Cortex of kidney (tissue), 1 donor: ENCODE measurements at places on chromosomes 2 and 18.

DNA sequence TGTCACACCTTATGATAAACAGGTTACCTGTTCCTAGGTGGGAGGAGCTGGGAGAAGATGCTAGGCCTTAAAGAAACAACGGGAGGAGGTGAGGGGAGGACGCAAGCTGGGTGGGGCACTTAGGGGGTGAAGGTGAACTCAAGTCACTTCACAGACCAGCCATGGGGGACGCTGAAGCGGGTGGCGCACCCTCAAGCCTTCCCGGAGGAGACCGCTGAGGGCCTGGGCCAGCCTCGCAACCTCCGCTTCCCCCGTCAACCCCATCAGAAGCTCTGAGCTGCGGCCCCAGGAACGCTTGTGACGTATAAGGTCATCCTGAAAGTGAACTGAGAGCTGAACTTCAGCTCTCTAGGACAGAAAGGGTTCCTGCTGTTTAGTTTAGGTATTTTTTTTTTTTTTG, 133.5 kb downstream of the MBP start:
- no peak for DNase-seq

DNA sequence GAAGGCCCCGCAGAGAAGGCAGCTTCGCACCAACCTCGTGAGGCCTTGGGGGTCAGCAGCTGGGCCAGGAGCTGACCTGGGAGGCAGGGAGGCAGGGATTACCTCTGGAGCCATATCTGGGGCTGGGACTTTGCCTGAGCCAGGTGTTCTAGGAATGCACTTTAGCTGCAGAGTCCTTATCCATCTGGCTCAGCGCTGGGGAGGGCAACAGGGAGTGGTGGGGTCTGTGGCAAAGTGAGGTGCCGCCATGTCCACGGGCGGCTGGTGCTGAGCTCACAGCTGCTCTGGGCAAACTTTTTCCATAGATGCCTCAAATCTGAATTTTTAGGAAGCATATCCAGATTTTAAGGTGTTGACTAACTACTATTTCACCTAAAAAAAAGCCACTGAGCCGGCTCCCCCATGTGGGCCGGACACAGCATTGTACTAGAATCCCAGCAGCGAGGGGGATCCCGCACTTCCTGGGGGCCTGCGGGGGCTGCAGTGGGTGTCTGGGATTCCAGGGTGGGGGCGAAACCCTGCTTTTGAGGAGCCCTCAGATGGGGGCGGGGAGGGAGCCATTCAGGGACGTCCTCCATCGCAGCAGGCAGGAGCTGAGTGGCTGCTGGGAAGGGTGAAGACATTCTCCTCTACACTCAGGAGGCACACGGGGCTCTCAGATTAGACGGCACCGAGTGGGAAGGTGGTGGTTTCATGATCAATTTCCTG, 34.6 kb downstream of the RTP5 start:
- DNase-seq = no peak

GRCh38 chr2:222477962-222478608, 53.7 kb downstream of the SGPP2 start:
- no peak for DNase-seq

DNA sequence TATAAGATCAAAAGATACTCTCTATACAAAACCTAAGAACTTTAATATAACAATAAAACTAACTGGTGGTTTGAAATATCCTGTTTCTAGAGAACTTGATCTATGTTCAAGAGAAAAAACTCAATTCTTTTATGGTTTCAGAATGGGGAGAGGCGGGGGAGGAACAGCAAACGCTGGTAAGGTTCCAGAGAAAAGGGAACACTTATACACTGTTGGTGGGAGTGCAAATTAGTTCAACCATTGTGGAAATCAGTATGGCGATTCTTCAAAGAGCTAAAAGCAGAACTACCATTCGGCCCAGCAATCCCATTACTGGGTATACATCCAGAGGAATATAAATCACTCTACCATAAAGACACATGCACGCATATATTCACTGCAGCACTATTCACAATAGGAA, 17.2 kb downstream of the FAM98A start:
- DNase-seq = no peak

GRCh38 chr2:58922245-58922644, 681.1 kb upstream of the FANCL start:
- DNase-seq = no peak

GRCh38 chr2:183811281-183811680, 687.0 kb downstream of the NUP35 start:
- DNase-seq = no peak

DNA sequence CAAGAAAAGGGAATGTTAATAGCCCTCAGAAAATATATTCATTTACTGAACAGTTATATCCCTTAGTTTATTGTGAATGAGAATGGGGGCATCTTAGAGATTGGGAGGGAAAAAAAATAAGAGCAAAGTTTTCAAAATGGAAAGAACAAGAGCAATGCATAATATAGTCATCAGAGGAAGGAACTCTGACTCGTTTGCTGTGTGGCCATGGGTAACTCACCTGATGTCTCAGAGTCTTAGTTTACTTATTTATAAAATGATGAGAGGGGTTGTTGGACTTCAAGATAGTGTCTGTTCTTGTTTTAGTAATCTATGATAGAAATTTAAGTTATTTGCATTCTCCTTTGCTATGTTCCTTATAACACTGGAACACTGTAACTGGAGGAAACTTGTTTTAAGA, 70.7 kb downstream of the EML4 start:
- no peak for DNase-seq
